Esophagus squamous epithelium (tissue), 5 donors: ENCODE measurements at places on chromosomes 3 and 15.

DNA sequence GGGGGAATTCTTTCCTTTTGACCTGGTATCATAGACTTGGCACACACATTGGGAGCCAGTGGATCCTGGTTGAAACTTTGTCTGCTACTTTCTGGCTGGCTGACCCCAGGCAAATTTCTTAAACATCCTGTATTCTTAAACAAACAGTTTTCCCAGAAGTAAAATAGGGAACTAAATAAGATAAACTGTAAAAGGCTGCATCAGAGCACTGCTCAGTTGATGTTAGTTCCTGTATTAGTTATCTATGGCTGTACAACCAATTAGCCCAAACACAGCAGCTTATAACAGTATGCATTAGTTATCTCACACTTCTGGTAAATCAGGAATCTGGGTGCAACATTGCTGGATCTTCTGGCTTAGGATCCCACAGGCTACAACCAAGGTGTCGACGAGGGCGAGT is 73.1 kb upstream of the SLCO3A1 start:
- DNase-seq, result no peak

DNA sequence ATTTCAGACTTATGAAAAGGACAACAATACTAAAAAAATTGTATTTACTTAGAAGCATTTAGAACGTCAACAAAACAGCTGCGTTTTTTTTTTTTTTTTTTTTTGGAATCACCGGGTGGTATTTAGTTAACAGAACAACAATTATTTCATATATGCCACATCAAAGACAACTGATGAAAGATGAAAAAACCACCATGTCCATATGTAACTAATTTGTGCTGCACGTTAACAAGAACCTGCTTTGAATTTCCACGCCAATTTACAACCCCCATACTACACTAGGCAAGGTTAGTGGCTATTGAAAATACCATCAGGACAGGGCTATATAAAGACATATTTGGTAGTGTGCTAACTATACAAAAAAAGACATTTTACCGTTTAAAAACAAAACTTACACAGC is 189.3 kb upstream of the ROBO1 start:
- DNase-seq, result no peak

DNA sequence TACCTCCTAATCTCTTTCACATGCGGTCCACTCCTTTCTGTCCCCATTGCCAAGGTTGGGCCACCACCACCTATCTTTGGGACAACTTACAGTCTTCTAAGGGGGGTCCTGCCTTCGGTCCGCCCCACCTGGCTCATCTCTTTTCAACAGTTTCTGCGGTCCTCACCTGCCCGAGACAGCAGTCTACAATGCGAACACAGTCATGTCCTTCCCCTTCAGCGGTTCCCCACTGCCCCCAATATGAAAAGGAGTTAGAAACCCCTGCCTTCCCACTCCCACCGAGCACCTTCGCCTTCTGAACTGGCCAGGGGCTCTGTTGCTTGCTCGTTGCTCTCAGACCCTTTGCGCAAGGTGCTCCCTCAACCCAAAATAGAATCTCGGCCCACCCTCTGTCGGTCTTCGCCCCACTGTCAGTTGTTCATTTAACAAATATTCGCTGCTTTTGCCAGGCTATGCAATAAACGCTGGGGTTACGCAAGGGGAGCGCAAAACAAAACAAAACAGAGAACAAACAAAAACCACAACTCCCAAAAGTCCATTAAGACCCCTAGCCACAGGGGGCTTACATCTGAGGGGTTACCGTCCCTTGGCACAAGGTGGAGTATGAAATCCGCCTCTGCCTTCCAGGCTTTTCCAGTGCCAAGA is 611 bp upstream of the FANCI start:
- no peak for DNase-seq

DNA sequence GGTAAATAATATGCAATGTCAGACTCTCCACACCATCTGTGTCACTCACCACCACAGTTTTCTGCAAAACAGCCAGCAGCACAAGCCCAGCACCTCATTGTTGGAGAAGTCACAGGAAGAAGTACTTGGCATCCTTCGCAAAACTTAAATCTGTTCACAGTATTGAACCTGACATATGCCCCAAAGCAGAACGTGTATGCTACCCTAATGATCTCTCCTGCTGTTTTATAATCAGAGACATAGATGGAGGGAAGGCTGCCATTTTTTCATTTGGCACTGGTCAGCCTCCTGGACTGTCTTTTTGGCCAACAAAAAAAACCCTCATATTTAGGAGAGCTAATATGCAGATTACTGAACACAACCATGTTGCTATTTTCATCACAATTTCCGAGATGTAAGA is 1272.9 kb downstream of the ROBO1 start:
- no peak for DNase-seq

- no peak for DNase-seq
Observed at GRCh38 chr3:194462936-194463335, 23.9 kb downstream of the ATP13A3 start.

- DNase-seq, result no peak
Observed at GRCh38 chr3:71601811-71602210, 18.3 kb upstream of the FOXP1 start.

- no peak for DNase-seq
Observed at GRCh38 chr3:151082880-151083838, 2.3 kb upstream of the MED12L start.

- no peak for DNase-seq
Observed at GRCh38 chr15:98308117-98308516, 340.2 kb upstream of the IGF1R start.

DNA sequence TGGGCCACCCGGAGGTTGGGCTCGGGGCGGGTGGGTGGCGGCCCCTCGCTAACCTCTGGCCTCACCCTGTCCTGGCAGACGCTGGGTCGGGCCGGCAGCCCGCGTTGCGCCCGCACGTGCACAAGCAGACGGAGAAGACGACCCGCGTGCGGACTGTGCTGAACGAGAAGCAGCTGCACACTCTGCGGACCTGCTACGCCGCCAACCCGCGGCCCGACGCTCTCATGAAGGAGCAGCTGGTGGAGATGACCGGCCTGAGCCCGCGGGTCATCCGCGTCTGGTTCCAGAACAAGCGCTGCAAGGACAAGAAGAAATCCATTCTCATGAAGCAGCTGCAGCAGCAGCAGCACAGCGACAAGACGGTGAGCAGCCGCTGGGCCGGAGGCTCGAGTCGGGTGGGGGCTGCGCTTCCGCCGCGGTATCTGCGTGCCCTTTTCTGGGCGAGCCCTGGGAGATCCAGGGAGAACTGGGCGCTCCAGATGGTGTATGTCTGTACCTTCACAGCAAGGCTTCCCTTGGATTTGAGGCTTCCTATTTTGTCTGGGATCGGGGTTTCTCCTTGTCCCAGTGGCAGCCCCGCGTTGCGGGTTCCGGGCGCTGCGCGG is 3.7 kb downstream of the ISL2 start:
- no peak for DNase-seq

GRCh38 chr3:39260318-39260717 is 19.5 kb downstream of the CX3CR1 start:
- DNase-seq, result no peak

DNA sequence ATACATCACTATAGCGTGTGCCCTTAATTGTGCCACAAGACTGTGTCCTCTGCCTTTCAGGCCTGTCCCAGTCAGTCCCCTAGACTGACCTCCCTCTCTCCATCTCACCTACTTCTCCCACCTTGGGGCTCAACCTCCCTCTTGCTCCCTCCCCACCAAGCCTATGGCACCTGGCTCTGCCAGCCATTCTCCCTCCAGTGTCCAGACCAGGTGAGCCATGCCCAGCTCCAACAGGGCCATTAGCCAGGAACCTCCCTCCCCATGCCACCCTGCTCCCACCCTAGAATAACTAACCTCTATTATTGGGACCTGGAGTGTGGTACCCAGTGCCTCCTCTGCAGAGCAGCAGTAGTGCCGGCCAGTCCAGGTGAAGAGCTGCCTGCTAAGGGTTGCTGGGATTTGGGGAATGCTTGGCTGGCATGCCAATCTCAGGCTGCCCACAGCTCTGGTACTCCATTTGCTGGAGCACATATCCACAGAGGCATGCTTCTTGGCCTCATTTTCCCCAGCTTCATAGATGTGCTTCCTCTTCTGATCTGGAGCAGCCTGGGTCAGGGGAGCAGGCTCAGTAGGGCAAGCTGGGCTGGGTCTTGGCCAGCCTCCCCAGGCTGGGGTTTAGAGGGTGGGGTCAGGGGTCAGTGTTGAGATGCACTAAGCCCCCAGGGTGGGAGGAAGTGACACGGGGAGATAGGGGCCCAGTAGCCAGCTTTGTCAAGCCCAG is 38.8 kb downstream of the SAXO2 start:
- no peak for DNase-seq
